ENCODE measurements at places on chromosomes 6 and 20. TPM values are rescaled to one million over a fixed set of nuclear protein-coding genes. Genes with fewer than 3 reads are reported as not detected.

GRCh38 chr6:5851261-5851757, 155.4 kb downstream of the NRN1 start:
- peak; percentile 48 for DNase-seq
- H3K27ac ChIP-seq: no peak overlapping the region
- no peaks in the 10 kb centered on the region for H3K27me3 ChIP-seq
- peaks cover 5% of the 10 kb centered on the region for H3K4me1 ChIP-seq

DNA sequence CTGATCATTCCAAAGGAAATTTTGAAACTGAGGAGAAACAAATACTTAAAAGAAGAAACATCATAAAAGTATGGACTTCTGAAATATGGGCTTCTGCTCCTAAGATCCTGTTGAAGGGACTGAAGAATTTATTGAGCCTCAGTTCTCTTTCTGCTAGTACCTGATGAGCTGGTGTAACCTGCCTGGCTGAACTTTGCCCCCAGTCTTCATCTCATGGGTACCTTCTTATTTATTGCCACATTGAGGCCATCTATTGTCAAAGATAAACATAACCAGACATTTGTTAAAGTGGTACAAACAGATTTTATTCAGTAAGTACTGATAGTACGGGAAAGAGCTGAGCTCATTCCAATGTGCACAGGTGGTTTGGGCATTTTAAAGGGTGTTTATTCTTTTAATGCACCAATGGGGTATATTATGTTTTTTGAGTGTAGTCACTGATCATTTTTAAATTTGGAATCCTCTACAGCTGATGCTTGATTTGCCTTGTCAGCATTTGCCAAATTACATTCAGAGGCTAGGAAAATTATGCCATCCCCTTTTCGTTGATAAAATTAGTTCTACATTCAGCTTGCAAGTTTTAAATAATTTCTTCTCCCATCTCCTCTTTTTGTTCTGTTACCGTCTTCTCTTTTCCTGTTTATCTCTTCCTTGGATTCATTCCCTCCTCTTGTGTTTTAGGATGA, 118.2 kb downstream of the PRIM2 start:
- DNase-seq: no peak
- H3K4me1 ChIP-seq: no peaks in the 10 kb centered on the region
- no peaks in the 10 kb centered on the region for H3K36me3 ChIP-seq
- no peak overlapping the region for H3K4me3 ChIP-seq
- H3K27me3 ChIP-seq: no peaks in the 10 kb centered on the region

- H3K27me3 ChIP-seq: no peaks in the 10 kb centered on the region
- no peak for DNase-seq
- H3K36me3 ChIP-seq: no peaks in the 10 kb centered on the region
- H3K4me3 ChIP-seq: no peak overlapping the region
- H3K4me1 ChIP-seq: no peaks in the 10 kb centered on the region
These were observed 538.6 kb upstream of the RNF217 start for GRCh38 chr6:124423621-124424020.

The RNF39 gene
- not detected for total RNA-seq

DNA sequence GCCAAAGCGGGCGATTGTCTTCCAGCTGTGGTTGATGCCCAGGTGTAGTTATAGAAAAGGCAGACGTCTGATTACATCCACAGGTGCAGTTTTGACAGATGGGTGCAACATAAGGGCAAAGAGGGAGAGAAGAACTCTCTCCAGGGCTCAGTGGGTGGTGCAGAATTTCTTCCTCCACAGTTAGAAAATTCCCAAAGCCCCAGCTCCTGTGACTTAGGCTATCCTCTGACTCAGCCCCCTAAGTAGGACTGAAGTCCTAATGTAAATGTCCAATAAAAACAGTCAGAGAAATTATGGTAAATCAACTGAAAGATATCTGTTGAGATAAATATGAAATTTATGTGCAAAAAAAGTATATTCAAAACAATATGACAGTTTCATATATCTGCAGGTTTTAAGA, 31.4 kb downstream of the LYRM4 start:
- DNase-seq: no peak
- H3K4me1 ChIP-seq: peaks cover 3% of the 10 kb centered on the region
- no peaks in the 10 kb centered on the region for H3K36me3 ChIP-seq
- no peaks in the 10 kb centered on the region for H3K27me3 ChIP-seq
- no peak overlapping the region for H3K27ac ChIP-seq

The RAET1G gene
- 1.6 TPM for total RNA-seq

DNA sequence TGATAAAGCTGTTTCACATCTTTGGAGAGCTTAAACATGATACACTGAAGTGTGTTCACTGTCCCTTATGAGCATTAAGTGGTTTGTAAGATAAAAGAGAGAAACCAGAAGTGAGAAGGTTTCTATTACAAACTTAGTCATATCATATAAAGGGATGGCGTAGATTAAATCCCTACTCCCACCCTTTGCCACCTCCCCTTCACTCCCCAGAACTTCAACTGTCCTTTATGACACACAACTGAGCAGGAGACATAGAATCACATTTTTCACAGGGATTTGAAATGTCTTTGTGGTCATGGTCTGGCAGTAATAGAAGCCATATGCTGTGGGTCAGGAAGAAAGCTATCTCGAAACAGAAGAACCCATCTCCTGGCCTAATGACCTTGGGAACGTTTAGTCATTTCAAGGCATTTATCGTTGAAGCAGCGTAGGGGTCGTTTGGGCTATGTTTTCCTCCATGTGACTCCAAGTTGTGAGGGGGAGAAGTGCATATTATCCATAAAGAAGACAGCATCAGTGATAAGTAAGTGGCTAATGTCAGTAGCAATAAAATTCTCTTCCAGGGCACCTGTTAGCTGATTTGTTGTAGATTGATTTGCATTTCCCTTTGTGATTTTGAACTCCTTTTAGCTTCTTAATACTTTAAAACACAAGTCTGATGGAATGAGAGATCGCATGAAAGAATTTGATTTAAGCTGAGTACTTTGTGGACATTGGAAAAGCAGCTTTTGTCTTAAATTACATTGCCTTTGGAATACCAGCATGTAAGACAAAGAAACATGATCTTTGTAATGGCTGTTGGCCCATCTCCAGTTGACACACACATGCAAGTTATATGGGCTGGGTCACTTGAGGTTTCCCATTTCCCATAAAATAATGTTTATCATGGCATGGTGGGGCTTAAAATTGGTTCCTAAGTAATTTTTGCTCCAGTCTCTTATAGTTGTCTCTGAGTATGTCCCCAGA, 501.5 kb upstream of the FLRT3 start:
- no peaks in the 10 kb centered on the region for H3K27me3 ChIP-seq
- no peak overlapping the region for H3K27ac ChIP-seq
- H3K36me3 ChIP-seq: no peaks in the 10 kb centered on the region
- no peaks in the 10 kb centered on the region for H3K4me1 ChIP-seq

DNA sequence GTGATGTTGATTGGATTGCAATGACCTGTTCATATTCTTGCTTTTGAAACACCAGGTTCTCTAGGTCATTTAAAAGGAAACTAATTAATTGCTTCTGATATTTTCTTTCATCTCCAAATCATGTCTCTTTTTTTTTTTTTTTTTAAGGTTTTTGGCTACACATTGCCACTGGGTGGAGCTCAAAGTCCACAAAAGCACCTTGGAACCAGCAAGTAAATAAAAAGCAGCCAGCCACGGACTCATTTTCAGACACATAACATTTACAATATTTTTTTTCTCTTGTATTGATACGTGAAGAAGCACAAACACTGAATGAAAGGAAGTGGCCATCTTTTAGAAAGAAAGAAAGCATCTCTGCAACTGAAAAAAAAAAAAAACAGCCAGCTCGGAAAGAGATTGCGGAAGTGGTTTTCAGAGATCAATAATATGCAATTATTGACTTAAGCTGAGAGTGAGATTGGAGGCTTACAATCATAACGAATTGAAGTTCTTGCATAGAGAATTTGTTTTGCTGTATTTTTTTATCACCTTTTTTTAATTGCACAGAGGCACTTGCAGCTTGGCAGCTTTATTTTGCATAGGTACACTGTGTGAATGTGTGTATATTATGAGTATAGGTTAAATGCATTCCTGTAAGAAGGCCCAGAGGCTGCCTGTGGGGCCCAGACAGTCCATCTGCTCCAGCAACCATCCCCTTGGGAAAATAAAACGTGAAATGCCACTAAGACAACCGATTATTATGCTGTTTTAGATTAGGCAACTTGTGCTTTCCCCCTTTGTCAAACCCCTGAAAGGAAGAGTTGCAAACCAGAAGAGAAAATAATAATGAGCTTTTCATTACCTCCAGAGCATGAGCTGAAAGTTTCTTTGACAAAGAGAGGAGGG, 28.2 kb downstream of the CGA start:
- no peaks in the 10 kb centered on the region for H3K27me3 ChIP-seq
- DNase-seq: peak; percentile 31
- no peak overlapping the region for H3K27ac ChIP-seq
- no peaks in the 10 kb centered on the region for H3K4me1 ChIP-seq
- H3K4me3 ChIP-seq: no peak overlapping the region

Data from thyroid gland (tissue), 4 donors.